ENCODE measurements at places on chromosomes 1 and 21.
A peak's percentile ranks its signal among the peaks of the same experiment; 100 is the strongest.

- no peak for DNase-seq
Observed at GRCh38 chr1:245939756-245940345, 567.2 kb downstream of the SMYD3 start.

GRCh38 chr1:6148497-6149241 lies 31.5 kb downstream of the CHD5 start:
- DNase-seq: no peak

DNA sequence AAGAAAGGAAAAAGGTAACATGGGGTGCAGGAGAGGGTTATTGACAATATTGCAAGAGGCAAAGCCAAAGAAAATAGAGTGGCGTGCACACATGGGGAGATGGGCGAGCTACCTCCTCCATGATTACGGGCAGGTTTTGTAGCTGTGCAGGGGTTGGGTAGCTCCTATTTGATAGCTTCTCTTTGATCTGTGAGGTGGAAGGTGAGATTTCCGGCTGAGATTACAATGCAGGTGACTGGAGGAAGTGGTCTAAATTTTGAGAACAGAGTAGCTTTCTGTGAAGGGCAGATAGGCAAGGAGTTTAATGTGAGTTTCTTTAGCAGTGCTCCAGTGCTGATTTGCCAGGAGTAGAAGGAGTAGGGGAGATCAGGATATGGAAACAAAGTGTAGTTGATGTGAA lies 263.4 kb downstream of the PLA2G4A start:
- DNase-seq: no peak

GRCh38 chr21:19553919-19554615 lies 1150.5 kb upstream of the TMPRSS15 start:
- DNase-seq: peak; percentile 96

DNA sequence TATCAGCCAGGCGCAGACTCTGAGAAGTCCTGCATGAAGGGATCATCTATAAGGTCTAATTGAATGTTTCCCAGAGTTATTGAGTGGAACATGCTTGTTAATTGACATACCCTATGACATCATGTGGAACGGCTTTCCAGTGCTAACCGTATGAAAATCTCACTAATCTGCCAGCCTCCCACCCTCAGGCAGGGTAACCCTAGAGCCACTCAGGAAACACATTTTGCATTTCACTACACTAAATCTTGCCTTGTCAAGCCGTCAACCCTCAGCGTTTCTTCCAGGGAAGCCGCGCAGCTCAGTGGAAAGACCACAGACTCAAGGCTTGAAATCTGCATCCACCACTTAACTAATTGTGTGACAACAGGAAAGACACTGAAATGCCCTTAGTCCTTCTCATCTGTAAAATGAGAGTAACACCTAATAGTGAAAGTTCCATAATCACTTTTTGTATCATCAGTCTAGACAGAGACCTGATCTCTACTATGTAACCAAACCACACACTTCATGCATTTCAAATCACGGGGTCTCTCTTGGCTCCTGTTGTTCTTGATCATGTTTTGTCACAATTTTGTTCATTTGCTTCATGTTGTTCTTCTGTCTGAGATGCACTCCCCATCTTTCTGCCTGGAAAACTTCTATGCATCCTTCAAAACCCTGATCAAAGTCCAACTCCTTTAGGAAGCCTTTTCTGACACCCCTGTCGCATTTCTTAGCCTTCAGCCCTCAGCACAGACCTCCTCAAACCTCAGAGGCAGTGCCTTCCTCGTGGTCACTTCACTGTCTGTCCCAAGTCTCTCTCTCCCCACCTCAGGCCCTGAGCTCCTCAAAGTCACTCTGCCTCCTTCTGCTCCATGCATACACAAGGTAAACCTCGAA lies 246.5 kb downstream of the TOMM20 start:
- no peak for DNase-seq

DNA sequence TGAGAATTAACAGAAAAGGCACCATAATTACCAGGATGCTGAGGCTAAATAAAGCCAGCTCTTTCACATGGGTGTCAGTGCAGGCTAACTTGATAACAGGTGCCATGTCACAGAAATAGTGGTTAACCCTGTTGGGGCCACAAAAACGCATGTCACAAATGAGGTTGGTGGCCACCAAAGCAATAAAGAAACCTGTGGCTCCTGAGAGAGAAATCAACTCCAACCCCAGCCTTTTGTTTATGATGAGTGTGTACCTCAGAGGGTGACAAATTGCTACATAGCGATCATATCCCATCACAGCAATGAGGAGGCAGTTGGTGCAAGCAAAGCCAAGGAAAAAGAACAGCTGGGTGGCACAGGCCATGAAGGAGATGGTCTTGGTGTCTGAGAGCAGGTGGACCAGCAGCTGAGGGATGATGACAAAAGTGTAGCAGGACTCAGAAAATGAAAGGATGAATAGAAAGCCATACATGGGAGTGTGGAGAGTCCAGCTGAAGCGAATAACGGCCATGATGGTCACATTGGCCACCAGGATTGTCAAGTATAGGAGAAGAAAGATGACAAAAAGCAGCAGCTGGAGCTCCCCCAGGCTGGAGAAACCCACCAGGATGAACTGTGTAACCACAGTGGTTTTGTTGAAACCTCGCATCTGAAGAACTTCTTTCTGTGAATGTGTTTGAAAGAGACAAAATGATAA lies at the start of gene OR10T2:
Gene OR10T2 (minus strand): TSS at position 649 of the 697 bp plus-strand sequence. CDS start 0 bp downstream, at position 649.
- DNase-seq: no peak

DNA sequence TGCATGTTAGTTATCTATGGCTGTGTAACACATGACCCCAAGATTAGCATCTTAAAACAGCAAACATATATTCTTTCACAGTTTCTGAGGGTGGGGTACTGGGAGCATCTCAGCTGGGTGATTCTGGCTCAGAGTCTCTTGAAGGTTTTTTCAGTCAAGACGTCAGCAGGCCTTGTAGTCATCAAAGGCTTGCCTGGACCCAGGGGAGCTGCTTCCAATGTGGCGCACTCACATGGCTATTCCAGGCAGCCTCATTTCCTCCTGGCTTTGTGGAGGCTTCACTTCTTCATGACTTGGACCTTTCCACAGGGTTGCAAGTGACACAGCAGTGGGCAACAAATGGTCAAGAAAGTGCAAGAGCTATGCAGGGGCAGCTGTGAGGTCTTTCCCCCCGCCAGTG lies 114.7 kb downstream of the ACTL8 start:
- DNase-seq: no peak

- no peak for DNase-seq
Observed at GRCh38 chr1:198440842-198441241, 99.6 kb downstream of the ATP6V1G3 start.

GRCh38 chr1:70767377-70767776 lies 280.2 kb downstream of the PTGER3 start:
- DNase-seq: no peak

GRCh38 chr1:202858789-202859414 lies 30.0 kb downstream of the RABIF start:
- no peak for DNase-seq

DNA sequence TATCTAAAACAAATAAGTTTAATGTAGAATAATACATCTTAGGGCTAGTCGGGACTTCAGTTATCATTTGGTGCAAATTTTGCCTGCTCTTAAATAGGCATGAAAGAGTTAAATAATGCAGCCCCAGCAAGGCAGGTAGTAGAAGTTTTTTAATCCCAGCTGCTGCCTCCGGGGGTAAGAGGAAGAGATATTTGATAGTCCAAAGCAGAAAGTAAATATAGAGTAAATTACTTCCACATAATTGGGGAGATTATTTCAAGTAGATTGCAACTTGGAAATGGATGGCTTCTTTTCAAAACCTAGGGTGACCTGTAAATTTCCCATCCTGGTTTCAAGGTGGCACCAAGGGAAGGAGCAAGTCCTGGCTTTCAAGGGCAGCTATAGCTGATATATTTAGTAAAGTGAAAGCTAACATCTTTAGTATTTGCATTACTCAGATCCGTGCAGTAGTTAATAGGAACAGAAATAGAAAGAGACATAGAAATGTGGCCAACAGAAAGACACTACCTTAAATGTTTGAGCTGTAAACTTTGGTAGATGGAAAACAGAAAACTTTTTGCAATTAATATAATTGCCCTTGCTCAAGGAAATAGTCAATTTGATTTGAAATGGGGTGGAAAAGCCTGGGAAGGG lies 109.1 kb downstream of the LMO4 start:
- DNase-seq: no peak

GRCh38 chr1:223783676-223784075 lies 62.1 kb downstream of the TP53BP2 start:
- DNase-seq: no peak

DNA sequence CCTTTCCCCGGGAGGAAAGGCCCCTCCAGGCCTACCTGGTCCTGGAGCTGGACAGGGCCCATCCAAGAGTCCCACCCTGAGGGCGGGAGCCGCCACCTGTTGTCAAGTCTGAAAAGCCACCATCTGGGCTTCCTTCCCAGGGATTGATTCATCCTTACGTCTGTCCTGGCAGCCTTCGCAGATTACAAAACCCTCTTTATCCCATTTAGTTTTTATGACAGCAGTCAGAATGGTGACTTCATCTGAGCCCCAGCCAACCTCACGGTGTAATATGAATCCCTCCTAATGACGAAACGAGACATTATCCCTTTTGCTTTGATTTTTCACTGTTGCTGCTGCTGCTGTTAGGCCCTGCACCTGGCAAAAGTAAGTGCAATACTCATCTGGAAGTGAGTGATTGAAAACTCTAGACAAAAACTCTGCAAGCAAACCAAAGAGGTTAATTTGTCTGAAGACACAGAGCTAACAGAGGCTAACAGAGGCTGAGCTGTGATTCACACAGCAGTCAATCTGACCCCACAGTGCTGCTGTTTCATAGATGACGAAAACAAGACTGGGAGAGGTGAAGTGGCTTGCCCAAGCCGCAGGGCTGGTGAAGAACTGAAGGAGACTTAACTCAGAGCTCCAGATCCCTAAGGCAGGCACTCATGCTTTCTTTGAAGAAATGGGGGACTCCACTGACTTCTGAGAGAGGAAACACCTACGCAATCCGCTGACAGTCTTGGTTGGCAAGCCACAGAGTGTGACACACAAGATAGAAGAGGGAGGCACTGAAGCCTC lies 30.0 kb upstream of the S100A7 start:
- peak; percentile 89 for DNase-seq
